Fibroblast of villous mesenchyme (primary cell): ENCODE measurements at places on chromosomes 12 and 14. TPM values are rescaled to one million over a fixed set of nuclear protein-coding genes. Genes with fewer than 3 reads are reported as not detected.
A peak's percentile ranks its signal among the peaks of the same experiment; 100 is the strongest.

The FAM181A gene
- total RNA-seq: not detected in 2 replicates

DNA sequence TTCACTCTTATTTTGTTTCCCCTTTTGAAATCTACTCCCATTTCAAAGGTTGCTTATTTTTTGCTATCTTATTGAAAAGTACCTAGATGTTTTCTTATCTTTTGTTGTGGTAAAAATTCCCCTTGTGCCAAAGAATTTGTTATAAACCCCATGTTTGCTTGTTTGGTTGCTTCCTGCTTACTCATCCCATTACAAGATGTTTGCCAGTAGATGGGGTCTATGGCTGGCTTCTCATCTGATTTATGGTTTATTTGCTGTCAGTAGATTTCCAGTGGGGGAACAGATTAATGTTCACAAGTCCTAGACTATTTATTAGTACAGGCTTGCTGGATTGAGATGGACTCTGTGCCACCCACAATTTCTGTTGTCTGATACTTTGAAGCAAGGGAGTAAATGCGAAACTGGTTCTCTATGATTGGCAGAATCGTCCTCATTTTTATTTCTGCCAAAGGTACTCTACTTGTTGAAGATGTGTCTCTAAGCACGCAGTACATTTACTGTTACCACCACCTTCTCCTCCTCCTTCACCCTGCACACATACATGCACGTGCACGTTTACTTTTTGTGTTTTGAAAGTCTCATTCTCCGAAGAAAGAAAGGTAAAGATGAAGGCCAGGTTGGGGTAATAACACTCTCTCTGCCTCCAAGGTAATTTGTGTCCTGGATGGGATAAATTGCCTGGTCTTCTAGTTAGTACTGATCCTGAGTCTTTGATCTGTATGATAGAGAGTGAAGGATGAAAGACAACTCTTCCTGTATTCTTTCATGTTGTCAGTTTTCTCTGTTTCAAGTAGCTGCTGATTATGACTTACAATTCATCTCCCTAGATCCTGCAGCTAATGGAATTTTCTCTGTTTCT, 117.2 kb upstream of the ATP2B1 start:
- peak; percentile 54 for DNase-seq

DNA sequence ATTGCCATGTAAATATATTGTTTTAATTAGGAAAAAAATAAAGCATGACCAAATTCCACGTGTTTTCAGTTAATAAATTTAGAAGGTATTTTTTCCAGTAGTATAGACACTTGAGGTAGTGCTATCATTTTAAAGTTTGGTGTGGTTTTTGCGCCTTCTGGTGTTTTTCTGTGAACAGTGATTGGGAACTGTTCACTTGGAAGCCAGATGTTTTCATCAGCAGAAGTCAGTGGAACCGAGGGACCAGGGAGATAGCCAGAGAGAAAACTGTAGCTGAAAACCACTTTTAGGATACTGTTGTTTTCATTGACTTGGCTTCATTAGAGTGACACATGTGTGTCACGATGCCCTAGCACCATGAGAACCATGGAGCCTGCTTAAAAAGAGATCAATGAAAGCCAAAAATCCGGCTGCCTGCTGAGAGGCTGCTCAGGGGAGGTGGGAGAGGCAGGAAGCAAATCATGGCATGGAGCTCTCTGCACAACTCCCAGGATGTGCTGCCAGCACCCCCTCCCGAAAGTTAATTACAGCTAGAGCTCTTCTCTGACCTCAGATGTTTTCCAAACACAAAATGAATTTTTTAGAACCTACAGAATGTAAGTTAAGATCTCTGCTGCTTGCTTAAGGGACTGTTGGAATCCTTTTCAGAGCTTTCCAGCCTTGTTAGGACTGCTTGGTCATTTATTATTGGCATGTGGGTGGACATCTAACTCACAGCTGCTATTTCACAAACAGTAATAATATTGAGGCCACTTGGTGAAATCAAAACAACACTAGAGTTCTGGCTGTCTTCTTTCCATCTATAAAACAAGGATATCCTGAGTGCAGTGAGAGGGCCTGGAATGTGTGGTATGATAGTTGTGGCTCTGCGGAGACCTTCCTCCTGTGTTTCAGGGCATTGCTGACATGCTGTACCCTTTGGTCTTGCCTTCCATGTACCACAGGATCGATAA, 192.3 kb downstream of the ANO4 start:
- DNase-seq: peak; percentile 84

GRCh38 chr12:108911915-108912314, 32.0 kb downstream of the DAO start:
- no peak for DNase-seq

The PLEKHG7 gene
- not detected in 2 replicates for total RNA-seq

The RNASE2 gene
- not detected in 2 replicates for total RNA-seq

- DNase-seq: no peak
Measured at GRCh38 chr12:92650228-92650822, 52.5 kb upstream of the PLEKHG7 start.

DNA sequence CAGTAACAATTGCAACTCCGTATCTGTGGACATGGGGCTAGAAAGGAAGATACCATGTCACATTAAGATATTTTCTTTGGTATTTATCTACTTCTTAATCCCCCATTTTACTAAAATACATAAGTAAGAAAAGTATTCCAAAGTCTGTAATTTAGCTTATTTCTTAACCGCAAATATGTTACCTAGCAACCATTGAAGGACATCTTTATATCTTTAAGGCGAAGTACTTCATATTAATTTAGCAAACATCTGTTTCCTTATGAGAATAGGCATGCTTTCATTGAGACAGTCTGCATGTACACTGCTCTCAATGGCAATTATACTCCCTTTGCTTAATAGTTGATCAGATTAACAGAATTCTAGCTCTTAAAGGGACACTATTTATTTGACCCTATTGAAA, 88.8 kb downstream of the NAV3 start:
- DNase-seq: no peak

The TCTN1 gene
- 26.4 and 28.9 TPM in 2 replicates for total RNA-seq

The TAS2R8 gene
- 0.32 and 0.43 TPM in 2 replicates for total RNA-seq

GRCh38 chr12:122298071-122298748, 31.9 kb upstream of the VPS33A start:
- no peak for DNase-seq

The PTGER2 gene
- 1.3 and 5.2 TPM in 2 replicates for total RNA-seq

DNA sequence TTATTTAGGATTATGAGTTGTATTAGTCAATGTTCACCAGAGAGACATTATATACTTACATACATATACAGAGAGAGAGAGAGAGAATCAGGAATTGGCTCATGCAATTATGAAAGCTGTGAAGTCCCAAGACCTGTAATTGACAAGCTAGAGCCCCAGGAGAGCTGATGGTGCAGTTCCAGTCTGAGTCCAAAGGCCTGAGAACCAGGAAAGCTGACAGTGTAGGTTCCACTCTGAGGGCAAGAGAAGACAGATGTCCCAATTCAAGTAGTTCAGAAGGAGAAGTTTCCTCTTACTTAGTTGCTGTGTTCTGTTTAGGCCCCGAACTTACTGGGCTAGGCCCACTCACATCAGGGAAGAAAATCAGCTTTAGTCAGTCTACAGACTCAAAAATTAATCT, 76.4 kb upstream of the FICD start:
- no peak for DNase-seq

- DNase-seq: no peak
Measured at GRCh38 chr12:96514328-96514727, 25.0 kb downstream of the CFAP54 start.

GRCh38 chr12:23169012-23169695, 544.2 kb downstream of the ETNK1 start:
- DNase-seq: no peak

- no peak for DNase-seq
Measured at GRCh38 chr14:56482310-56482911, 97.2 kb upstream of the TMEM260 start.

DNA sequence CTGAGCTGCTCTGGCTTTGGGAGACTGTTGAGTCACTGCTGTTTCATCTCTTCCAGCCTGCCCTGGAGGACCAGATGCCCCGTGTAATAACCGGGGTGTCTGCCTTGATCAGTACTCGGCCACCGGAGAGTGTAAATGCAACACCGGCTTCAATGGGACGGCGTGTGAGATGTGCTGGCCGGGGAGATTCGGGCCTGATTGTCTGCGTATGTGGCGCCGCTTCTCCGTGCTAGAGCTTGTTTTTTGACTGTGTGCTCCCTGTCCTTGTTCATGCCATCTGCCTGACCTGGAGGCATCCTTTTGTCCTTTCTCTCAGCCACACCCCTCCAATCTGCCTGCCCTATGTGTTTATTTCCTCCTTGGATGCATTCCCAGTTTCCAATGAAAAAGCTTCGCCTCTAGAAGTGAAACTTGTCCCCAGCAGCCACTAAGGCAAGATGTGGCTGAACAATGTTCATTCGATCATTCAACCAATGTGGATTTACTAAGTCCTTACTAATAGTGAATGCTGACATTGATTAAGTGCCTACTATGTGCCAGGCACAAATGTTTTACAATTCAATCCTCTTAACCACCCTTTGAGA, 98.6 kb downstream of the NT5DC3 start:
- peak; percentile 18 for DNase-seq

DNA sequence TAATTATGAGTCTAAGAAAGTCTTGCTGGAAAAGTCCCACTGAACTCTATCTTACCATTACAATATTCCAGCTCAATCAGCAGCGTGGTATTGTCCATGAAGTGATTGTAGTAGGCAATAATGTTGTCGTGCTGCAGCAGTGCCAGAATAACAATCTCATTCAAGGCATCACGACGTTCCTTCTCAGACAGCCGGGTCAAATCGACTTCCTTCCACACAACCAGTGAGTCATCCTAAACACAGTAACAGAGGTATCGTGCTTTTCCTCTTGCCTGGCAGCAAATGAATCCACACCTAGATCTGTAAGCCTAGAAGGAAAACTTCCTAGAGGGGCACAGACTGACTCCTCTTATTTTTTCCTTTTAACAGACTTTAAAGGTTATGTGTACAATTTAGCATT, 2.9 kb downstream of the NEK9 start:
- DNase-seq: peak; percentile 81

- DNase-seq: no peak
Measured at GRCh38 chr14:104877806-104878550, 12.9 kb downstream of the CEP170B start.

DNA sequence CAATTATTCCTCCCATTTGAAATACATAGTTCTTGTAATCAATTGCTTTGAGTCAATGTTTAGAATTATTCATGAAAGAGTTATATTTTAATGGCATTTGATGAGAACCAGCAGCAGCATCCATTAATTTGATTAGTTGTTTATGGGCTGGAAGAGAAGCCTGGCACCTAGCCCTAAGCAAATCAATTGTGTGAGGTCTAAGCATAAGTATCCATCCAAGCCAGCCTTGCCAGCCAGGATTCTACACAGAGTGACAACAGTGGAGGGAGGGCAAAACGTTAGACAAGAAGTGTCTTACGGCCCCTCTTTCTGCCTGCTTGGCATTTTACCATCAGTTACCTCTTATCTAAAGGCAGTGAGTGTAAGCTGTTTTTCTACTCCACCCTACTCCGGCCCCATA, 478.5 kb downstream of the NELL2 start:
- no peak for DNase-seq

GRCh38 chr12:12954356-12954755, 2.4 kb upstream of the GPRC5D start:
- DNase-seq: peak; percentile 30

DNA sequence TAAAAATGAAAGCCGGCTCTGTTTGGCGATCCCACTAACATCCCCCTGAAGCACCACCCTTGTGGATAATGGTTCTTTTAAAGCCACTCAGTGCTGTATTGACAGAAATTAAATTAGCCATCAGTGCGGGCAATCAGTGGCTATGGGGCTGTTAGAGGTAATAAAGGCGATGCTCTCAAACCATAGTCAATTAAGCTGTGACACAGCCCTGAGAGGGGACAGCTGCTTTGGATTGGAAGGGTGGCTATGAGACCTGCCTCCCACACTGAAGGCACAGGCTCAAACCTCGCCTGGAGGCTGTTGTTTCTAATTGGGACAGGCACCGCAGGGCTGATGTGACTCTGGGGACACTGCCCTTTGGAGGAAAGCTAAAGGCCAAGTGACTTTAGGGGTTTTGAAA, 562.2 kb downstream of the VRK1 start:
- DNase-seq: no peak

- no peak for DNase-seq
Measured at GRCh38 chr12:42469355-42470175, 120.0 kb downstream of the PRICKLE1 start.

The TC2N gene
- 0.97 and 1.3 TPM in 2 replicates for total RNA-seq

The CCDC38 gene
- not detected in 2 replicates for total RNA-seq

DNA sequence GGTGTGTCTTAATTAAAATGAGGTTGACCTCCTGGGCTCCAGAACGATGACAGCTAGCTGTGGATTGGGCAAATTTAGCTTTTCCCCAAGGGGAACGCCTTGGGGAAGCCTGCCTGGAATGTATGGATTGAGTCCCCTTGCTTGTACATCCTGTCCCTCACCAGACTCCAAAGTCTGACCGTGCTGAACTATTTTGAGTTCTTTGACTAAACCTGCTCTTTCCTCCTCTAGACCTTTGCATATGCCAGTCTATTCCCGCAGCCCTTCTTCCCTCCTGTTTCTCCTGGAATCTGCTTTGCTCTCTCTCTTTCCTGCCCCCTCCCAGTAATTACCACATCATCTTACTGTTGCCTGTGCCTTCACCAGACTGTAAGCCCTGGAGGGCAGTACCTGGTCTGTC, 11.5 kb upstream of the KDM2B start:
- DNase-seq: no peak

GRCh38 chr12:42104087-42104486, 40.6 kb downstream of the GXYLT1 start:
- DNase-seq: no peak

DNA sequence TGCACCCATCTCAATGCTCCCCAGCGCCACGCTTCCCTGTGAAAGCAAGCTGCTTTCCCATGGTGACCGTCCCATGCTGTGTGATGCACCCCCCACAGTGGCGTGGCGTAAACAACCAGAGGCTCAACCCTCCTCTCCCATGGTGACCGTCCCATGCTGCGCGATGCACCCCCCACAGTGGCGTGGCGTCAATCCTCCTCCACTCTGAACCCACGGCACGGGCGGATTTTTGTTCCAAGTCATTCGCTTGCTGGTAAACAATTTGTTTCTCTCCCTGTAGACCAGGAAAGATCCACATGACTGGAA, 8.9 kb downstream of the STX2 start:
- DNase-seq: no peak

GRCh38 chr14:49427117-49427516, 159.1 kb downstream of the RPS29 start:
- no peak for DNase-seq

DNA sequence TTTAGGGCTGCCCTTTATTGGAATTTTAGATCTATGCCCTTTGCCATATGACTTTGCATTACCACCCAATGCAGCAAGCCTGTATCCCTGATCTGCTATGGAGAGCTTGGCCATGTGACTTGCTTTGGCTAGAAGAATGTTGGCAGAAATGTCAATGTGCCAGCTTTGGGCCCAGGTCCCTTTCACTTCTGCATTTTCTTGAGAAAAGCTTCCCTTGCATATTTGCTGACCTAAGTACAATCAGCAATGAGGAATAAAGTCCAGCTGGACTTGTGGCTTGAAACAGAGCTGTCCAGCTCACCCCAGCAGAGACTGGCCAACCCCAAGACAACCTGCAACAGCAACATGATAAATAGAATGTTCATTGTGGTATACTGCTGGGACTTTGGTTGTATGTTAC, 135.9 kb downstream of the PAH start:
- no peak for DNase-seq
